ENCODE measurements at places on chromosomes 5 and 9.

DNA sequence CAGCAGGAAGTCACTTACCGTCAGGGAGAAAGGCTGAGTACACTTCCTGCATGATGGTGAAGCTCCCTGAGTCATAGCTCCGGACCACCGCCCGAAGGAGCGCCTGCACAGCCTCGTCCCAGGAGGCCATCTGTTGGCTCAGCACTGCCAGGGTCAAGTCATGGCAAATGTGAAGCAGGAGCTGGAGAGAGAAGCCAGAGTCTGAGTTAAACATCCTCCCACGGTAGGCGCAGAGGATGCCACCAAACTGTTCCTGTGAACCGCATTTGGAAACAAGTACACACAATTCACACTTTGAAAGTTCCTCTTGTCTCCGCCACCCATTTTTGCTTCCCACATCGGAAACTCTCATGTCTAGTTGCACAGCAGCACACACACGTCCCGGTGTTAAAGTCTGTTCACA is 33.9 kb downstream of the CNOT8 start:
- DNase-seq: no peak

GRCh38 chr9:71901695-71902597 is 9.0 kb downstream of the ABHD17B start:
- DNase-seq: no peak

DNA sequence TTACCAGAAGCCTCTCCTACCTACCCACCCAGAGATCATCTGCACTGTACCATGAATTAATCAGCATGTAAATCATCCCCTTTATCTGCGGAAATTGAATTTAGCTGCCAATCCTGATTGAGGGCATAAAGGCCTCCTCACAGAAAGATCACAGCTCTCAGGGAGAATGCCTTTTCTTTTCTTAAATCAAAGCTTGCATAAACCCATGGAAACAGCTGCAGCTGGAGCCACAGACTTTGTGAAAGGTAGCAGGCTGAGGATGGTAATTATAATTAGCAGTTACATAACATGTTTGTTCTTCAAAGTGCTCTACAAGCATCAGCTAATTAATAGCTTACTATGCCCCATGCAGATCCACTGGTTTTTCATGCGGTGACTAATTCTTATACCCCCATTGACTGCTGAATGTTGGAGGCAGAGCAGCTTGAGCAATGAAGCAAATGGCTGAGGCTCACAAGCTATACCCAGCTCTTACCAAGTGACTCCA is 54.6 kb downstream of the SUSD1 start:
- DNase-seq: no peak

DNA sequence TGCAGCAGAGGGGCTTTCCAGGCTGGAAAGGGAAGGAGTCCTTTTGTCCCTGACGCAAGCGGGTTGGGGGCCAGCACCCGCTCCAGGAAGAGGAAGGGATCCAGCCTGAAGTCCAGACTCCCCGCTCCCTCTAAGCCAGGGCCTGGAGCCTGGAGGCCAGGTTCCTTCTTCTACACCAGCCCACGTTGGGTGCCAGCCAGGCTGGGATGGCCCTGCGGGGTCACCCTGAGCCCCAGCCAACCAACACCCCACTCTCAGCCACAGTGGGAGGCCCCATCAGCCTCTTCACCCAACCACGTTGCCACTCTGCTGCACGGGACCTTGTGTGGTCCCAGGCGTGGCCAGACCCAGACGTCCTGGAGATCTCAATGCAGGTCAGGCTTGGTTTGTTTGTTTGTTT is 970 bp upstream of the FUT7 start:
- no peak for DNase-seq

DNA sequence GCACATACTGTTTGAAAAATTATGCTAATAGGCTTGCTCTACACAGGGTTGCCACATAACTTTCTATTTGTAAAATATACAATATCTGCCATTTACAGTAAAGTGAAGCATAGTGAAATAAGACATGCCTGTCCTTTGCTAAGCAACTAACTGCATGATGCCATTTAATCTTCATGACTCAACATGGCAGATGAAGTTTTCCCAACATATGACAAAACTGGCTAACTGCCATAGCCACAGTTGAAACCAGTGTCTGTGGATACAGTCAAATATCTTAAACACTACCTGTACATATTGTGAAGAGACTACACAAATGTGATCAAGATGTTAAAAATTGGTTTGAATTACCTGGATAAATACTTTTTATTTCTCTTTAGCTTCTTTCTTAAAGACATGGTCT is 3.1 kb upstream of the DMAC1 start:
- DNase-seq: no peak

DNA sequence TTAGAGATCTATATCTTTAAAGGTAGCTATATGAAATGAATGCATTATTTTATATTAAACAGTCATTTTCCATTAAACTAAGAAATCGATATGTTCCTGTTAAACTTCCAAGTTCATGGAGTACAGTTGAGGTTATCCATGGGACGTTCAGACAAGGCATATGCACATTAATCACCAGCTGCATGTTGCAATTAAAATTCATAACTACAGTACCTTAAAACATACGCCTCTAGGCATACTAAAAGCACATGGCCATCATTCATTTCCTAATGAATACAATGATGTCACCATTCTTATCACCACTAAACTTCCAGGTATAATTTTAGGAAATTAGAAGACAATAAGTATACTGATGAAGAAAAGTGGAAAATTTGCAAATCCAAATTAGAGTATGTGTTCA is 174.3 kb downstream of the CDH12 start:
- no peak for DNase-seq

- DNase-seq: no peak
Measured at GRCh38 chr9:82149501-82149946, 161.0 kb downstream of the SPATA31D1 start.

- no peak for DNase-seq
Measured at GRCh38 chr5:88542786-88543185, 274.1 kb upstream of the TMEM161B start.

DNA sequence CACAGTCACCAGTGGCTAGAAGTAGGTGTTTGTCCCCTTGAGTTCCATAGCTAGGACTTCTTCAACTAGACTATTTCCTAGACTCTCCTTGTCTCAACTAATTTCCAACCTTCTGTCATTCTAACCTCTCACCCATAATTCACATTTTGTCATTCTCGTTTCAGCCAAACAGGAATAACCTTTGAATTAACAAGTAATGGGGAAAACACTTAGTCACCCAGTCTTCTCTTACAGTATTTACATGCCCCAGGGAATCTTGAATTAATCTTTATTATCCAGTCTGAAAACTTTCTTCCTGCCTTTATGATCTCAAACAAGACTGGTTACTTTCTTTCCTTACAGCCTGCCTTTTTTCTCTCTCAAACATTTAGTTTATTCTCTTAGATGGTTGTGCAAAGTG is 63.3 kb upstream of the RUSC2 start:
- no peak for DNase-seq

DNA sequence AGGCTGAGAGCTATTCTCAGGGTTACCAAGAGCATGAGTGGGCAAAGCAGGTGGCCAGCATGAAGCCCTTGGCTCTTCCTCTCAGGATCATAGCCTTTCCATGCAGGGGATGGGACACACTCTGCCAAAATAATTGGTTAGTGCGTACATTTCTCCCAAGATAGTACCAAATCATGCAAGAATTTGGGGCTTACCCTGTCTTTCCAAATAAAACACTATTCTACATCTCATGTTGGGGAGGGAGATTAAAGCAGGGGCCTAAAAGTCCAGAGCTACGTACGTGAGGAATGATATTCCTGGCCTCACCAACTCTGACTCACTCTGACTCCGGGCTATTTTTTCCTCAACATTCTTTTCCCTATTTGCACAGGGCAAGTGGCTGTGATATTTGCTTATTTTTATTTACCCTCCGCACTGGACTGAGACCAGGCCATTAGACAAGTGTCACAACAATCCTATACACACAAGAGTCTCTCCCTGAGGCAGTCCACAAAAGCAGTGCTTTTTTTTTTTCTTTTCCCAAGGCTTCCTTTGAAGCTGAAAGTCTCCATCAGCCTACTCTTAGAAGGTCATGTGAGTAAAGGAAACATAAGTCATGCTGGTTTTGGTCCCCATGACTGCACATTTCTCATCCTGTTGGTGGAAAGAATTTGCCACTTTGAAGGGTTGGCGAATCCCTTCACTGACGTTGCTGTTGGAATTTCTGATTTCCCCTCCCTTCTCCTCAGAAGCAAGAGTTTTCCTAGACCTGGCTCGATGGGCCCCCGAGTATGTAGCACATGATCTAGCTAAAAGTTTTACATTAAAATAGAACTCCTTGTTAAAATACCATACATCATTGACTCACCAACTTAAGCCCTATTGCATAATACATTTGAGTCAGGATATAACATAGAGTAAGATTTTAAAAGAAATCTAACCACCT is 40.0 kb downstream of the TMEM252 start:
- DNase-seq: peak; percentile 33

DNA sequence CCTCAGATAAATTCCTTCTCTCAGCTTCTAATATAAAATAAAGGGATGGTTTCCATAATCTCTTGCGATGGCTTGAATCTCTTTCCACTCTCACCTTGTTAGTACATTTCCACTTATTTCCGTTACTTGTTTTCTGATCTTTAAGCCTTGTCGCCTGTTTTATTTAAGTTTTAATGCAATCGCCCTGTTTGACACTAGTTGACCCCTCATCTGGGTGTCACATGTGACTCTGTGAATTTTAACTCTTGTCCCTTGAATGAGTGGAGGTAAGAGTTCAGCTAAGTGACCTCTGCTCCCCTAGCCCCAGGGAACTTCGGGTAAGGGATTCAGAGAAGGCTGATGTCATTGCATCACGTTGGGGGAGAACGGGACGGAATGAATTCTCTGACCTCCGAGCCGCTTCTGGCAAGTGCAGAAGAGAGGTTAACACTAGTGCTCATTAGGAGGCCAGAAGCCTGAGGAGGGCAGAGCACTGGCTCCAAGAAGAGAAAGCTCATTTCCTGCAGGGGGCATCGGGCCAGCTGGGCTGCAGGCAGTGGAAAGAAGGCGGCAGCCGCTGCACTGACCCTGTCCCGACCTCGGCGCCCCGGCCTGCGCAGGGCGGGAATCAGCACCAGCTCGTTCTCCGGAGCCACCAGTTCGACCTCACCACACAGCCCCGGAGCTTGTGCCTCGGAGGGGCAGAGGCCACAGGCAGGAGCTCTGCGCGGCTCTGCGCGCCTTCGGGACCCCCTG is 569 bp downstream of the HINT2 start:
- peak; percentile 76 for DNase-seq

DNA sequence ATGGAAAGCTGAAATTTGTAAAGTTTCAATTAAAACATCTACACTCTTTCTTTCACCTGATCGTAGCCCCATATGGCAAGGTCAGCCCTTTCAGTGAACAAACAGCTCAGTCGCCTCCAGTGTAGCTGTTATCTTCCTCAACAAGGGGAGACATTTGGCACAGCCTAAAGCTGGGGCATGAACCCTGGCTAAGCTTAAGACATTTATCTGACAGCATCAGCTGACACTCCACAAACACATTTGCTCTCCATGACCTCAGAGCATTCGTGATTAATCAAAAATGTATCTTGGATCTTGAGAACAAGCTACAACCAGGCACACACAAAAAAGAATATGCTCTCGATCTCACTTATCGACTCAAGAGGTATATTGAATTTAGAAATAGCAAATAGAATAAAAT is 67.3 kb downstream of the POU5F2 start:
- no peak for DNase-seq

- DNase-seq: no peak
Measured at GRCh38 chr5:91077623-91078022, 305.5 kb downstream of the ARRDC3 start.

- DNase-seq: peak; percentile 76
Measured at GRCh38 chr9:137241490-137242268, 592 bp downstream of the TUBB4B start.

- no peak for DNase-seq
Measured at GRCh38 chr5:139137697-139138096, 60.5 kb downstream of the SIL1 start.

- DNase-seq: no peak
Measured at GRCh38 chr5:53418409-53418808, 62.0 kb upstream of the FST start.

DNA sequence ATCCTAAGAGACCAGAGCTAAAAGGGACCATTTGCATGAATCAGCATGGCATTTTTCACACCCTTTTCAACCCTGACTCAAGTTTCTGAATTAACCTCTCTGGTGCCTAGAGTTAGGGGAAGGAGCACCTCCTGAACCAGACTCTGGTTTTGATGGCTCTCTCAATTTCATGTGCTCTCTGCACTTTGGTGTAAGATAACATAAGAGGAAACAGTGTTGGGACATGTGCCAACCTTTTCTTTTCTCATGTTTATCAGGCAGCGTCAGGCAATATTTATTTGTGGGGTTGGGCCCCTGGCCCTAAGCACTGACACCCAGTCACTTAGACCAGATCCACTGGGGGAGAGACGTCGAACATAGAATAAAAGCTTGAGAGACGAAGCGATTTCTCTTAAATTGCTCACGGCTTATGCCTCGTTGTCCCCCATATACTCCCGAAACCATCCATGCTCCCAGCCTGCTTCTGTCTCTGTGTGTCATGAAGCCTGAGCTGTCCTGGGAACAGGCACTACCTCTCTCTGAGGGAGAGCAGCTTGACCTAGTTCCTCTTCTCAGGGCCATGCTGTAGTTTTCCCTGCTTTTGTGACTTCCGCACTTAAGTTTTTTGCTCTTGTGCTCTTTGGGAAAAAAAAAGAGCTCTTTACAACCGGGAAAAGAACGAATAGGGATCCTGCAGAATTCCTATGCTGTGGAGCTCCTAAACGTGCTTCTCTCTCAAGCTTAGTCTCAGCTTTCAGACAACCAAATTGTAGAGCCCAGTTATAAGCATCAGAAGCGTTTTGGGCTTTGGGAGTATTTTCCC is 195.7 kb downstream of the NR3C1 start:
- DNase-seq: no peak

DNA sequence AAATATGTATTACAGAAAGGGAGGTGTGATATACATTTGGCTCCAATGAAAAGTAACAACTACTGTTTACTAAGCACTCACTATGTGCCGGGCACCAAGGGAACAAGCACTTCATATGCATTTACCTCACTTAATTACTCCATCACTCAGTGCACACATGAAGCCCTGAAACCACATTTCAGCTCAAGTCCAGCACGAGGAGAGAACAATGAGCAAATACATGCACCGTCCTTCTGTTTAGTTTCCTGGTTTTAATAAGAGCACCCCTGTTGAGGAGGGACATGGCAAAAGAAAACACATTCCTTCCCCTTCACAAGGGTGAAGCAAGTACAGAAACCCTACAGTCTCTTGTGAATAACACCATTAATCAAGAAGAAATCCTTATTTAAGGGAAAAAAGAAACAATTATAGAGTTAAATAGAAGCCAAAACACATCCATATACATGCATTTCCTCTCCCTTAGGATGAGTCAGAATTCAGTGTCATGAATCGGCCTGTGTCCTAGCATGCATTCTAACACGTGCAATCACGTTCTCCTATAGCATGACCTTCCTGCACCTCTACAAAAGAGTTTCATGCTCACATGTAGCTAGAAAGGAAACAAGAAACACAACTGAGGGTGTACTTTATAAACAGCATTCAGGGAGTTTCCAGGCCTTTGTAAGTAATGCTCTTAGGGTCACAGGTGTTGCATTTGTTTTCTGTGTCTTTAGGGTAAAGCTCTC is 411.6 kb downstream of the BNC2 start:
- no peak for DNase-seq

DNA sequence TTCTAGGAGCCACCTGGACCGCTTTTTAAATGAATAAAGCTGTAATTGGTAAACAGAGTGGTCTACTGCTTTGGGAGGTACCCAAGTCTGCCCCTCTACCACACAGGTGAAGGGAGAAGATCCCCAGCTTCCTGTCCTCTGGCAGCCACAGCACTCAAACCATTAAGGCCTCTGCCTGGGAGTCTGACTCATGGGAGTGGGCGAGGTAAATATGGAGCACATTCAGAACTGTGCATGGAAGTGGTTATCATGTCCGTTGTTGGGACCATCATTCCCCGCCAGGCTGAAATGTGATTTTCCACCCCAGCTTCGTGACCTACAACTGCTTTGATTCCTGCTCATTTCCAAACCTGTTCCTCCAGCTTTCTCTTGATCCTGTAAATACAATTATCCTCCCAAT is 59.5 kb upstream of the ALDH1B1 start:
- DNase-seq: no peak

Measured in urothelium cell line (cell line).